ENCODE measurements at places on chromosomes 3 and 15. TPM values are rescaled to one million over a fixed set of nuclear protein-coding genes. Genes with fewer than 3 reads are reported as not detected.

DNA sequence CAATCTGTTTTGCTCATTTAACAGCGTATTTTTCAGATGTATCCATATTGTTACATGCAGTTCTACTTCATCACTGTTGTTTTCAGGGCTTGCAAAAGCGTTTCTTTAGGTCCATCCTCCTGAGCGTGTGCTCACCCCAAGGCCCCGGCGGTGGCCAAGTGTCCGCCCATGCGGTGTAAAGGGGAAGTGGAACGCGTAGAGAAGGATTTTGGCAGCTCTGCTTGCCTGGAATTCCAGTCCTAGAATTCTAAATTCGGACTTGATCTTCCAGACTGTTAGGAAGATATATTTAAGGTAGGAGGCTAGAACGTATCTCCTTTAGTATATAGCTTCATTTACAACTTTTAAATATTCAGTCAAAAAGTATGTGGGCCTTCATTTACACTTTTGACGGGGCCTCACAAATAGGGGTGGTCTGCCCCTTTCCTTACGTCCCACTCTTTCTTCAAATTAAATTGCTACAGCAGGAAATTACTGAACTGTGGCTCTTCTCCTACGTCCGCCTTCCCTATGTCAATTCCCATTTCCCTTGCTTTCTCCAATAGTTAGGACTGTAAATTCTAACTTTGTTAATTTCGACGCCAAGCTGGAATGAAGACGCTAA, 609 bp upstream of the TBC1D23 start:
- ATAC-seq: no peak

GRCh38 chr15:70014860-70015490, 82.7 kb downstream of the TLE3 start:
- peak; percentile 33 for ATAC-seq

The RAD51 gene
- total RNA-seq: 1.2 TPM

- no peak for ATAC-seq
Observed at GRCh38 chr15:63059075-63059474, 16.5 kb downstream of the TPM1 start.

DNA sequence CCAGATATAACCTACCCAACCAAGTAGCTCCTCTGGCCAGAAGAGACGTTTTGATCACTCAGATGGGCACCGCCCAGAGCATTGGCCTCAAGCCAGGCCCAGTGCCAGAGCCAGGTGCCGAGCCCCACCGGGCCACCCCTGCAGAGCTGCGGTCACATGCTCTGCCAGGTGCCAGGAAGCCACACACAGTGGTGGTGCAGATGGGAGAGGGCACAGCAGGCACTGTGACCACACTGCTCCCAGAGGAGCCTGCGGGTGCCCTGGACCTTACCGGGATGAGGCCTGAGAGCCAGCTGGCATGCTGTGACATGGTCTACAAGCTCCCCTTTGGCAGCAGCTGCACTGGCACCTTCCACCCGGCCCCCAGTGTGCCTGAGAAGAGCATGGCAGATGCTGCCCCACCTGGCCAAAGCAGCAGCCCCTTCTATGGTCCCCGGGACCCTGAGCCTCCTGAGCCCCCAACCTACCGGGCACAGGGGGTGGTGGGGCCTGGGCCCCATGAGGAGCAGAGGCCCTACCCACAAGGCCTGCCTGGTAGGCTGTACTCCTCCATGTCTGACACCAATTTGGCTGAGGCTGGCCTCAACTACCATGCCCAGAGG, 19.1 kb upstream of the APEH start:
- no peak for ATAC-seq

GRCh38 chr3:9590282-9590791, 36.7 kb upstream of the LHFPL4 start:
- ATAC-seq: no peak

- no peak for ATAC-seq
Observed at GRCh38 chr15:101315736-101316135, 20.7 kb upstream of the SNRPA1 start.

DNA sequence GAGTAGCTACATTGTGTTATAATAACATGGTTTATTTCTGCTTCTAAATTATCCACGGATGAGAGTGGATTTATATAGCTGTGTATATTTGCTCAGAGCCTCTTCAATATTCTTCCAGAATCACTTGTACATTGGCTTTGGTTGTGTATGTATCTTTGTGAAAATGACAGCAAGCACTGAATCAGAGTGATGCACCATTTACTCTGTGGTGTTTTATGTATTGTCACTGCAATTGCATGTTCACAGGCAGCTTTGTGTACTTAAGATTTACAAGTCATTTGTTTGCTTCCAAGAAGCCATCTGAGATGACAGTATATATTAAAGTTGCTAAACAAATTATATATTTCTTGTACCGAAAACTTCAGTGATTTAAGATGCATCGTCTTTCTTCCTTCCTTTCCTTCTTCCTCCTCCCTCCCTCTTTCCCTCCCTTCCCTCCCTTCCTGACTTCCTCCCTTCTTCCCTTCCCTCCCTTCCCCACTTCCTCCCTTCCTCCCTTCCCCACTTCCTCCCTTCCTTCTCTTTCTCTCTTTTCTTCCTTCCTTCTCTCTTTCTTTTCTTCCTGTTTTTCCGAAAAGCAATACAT, 362.3 kb upstream of the GOLIM4 start:
- peak; percentile 65 for ATAC-seq

GRCh38 chr3:27927882-27928281, 205.8 kb upstream of the EOMES start:
- no peak for ATAC-seq

The CHSY1 gene
- 14.3 TPM for total RNA-seq

DNA sequence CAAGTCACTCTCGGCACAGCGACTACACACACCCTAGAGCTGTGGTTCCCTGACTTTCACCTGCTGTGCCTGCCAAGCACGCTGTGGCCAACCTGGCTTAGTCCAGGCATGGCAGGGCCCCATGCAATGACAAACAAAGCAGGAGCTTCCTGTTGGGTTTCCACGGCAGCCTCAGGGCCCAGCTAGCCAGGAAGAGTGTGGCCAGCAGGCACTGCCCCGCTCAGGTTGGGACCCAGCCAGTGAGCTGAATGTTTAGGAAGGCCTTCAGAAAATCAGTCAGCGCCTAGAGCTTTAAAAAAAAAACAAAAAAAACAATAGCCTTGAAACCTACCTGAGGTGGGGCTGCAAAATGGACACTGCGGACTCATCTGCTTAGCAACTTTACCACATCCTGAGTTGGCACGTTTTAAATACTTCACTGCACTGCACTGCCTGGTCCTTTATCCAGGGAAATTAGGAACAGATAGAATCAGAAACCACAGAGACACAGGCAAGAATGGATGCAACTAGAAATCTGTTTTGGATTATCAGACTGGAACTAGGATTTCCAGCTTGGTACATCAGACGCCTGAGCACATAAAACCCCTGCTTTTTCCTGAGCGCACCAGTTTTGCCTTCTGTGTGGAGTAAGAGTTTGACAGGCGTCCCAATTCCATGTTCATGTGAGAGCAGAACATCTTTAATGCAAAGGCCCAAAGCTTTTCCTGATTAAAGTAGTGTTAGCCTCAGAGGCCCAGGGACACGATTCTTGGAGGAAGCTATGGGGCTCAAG, 36.2 kb upstream of the LDHAL6B start:
- peak; percentile 54 for ATAC-seq

DNA sequence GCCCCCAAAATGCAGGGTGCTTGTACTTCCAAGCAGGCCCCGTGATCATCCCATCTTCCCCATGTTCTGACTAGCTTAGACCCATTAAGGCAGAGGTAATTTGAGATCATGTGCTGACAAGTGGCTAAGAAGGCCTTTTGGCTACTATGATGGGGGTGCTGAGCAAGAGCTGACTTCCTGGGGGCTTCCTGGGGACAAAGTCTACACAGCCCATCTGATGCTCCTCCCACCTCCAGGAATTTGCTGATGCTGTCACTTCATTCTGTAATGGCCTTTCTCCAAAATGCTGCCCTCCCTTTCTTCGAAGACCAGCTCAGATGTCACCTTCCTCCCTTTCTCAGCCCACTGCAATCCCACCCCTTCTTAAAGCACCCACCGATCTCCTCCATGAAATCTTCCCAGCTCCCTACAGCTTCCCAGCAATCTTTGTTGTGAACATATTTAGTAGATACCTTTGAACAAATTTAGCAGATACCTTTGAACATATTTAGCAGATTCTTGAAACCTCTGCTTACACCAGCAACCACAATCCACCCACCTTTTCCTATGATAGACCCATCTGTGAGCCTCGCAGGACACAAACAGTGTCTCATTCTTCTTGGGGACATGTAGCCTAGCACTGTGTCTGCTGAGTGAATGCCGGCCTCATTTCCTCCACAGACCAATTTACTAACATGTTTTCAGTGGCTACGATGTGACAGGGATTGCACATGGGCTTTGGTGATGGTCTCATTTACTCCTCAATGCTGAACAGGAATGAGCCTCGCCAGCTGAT, 223.3 kb downstream of the EPHB1 start:
- no peak for ATAC-seq

The TRPM1 gene
- total RNA-seq: 1.9 TPM

DNA sequence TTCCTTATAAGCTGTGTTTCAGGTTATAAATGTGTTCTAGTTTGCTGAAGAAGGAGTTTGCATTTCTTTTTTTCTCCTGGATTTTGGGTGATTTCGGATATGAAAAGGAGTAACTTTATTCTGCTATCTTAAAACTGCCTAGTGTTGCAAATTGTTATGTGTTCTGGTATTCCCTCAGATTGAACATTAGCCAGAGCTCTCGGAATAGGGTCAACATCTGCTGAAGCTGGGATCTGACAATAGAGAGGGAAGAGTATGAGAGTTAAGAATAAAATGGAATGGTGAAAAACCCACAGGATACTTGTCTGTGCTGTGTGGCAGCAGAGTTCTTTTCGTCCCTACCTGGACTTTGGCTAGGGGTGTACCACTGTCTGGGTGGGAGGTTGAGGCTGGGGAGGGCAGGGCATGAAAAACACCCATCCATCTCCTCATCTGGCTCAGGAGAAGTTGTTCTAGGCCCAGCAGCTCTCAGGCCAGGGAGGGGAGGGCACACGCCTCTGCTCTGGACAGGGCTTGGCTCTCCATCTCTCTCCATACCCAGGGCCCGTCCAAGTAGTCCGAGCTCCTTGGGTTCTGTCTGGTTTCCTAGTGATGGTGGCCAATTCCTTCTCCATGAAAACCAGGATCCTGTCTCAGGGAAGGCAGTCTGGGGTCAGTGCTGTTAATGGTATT, 13.2 kb downstream of the SPSB4 start:
- no peak for ATAC-seq

GRCh38 chr15:39878406-39878785, 41.7 kb downstream of the GPR176 start:
- ATAC-seq: no peak

The LRRC31 gene
- total RNA-seq: not detected

- peak; percentile 42 for ATAC-seq
Observed at GRCh38 chr3:10764259-10765051, 51.6 kb upstream of the SLC6A11 start.

The PP2D1 gene
- total RNA-seq: 0.63 TPM

GRCh38 chr15:65451989-65452388, 29.2 kb upstream of the IGDCC4 start:
- no peak for ATAC-seq

The SLC24A5 gene
- total RNA-seq: 1.4 TPM

DNA sequence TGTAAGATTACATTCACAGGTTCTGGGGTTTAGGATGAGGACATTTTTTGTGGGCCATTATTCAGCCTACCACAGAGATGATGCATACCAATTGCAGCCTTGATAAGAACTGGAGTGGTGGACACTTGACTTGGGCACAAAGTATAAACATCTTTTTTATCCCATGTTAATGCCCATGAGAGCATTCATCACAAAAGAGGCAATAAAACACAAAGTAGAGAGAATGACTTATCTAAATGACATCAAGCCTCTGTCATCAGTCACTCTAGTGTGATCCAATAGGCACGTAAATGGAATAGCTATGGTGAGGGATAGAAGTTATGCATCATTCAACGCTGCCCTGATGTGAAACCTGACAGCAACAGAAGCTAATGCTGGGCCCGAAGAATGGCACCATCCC, 25.8 kb downstream of the VEPH1 start:
- ATAC-seq: no peak

GRCh38 chr15:94019062-94019461, 212.3 kb upstream of the MCTP2 start:
- ATAC-seq: no peak

DNA sequence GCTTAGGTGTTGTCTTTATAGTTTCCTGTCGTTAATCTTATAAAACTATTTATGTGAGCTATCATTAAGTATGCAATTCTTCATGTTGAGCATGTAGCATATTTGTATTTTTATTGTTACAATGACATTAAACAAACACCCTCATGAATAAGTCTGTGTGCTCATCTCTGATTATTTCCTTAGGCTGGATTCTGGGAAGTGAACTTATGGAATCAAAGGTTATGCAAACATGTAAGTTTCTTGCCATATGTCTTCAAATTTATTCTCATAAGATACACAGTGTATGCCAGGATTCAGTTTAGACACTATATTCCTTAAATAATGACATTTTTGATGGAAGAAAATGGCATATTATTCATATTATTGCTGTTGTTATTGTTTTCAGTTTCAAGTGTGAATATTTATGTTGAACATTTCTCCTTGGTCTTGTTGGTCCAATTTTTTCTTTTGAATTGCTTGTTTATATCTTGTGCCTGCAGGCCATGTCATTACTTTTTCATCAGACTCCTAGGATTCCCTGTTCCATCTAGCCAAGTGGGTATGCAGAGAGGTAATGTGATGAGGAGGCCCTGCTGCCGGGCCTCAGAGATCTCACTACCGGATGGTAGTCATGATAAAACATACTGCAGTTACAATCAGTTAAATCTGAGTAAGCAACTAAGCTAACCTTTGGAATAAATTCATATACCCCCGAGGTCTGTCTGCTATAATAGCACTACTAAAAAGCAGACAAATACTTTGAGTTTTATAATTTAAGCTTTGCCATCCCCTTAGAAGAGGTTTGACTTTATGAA, 684.3 kb upstream of the SGO1 start:
- no peak for ATAC-seq

DNA sequence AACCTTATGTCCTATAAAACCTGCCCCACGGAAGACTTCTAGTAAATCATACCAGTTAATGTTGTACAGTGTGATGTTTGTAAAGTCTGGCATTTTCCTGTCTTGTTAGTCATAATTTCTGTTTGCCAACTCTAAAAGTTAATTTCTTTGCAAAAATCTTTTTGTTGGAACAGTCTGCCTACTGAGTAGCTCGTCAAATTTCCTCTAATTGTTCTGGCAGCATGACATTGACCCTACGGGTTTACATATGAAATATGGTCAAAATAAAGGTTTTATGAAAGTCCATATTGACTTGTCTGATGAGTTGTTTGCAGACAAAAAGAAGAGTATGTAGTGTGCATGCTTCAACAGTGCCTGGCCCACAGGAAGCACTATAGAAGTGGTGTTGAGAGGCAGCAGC, 79.8 kb upstream of the SOX2 start:
- no peak for ATAC-seq

DNA sequence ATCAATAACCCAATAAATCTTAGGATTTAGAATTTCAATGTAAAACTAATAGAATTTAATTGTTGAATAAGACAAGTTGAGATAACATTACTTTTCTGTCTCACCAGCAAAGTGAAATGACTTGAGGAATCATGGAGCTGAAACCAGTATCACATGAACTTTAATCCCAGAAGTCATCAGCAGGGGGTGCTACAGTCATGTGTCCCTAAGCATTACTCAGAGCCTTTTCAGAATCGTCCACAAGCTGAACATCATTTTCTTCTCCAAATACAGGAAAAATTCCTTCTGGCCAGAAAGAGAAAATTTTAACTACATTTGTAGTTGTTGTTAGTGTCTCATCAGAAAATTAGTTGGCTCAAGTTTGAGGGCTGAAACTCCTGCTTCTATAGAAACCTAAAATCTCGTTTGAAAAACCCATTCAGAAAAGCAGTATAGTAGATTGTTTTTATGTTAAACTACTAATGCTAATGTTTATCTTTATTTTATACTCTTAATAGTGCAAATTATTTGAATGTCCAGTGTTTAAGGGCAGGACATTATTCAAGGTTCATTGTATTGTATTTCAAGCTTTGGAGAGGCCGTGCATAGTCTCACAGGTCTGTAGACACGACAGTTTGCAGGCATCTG, 384.1 kb downstream of the PLOD2 start:
- ATAC-seq: no peak

The RETNLB gene
- total RNA-seq: 1.4 TPM
